H54 (cell line): ENCODE measurements at places on chromosomes 16 and 17.

GRCh38 chr16:73872856-73873255 is 423.8 kb upstream of the PSMD7 start:
- no peak for DNase-seq

- no peak for DNase-seq
These were observed 47.7 kb downstream of the ZFHX3 start for GRCh38 chr16:73000020-73000906.

- DNase-seq, result no peak
These were observed 31.2 kb downstream of the PIMREG start for GRCh38 chr17:6475411-6475810.

GRCh38 chr16:630815-631405 is at the start of gene WFIKKN1:
TSS of gene WFIKKN1 (plus strand) at chr16:630985. CDS start at chr16:631254, 269 bp downstream.
- no peak for DNase-seq

DNA sequence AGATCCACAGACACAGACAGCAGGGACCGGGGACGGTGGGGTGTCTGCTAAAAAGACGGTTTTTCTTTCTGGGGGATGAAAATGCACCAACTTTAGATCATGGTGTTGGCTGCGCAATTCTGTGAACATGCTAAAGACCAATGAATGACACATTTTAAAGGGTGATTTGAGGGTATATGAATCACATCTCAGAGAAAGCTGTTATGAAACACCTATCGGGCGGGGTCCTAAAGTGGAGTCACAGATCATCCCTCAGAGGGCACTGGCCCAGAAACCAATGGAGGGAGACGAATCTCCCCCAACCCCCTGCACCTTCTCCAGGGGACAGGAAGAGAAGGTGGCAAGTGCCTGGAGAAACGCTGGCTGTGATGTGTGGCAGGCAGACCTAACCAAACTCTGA is 26.0 kb downstream of the KLHDC4 start:
- DNase-seq, result no peak
